CD4-positive, alpha-beta T cell treated with Interleukin-2 at 100 ng/mL for 4 hours (primary cell): ENCODE measurements at places on chromosomes 13 and 19.

GRCh38 chr13:40306817-40307216, 359.6 kb downstream of the FOXO1 start:
- no peak for DNase-seq

DNA sequence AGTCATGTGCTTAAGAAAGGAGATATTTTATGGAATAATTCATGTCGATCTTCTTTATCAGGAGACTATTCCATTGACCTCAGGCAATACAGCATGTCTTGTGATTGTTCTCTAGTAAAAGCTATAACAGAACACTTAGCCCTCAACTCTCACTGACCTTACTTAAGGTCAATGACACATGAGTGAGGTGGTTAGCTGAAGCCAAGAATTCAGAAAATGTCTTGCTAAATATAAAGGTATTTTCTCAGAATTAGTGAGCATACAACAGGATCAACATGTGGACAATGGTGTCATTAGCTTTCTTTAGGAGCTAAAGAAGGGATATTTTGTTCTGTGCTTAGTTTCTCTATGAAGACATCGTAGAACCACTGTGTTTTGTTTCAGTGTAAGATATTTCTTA, 1730.4 kb upstream of the SLC10A2 start:
- DNase-seq, result no peak

DNA sequence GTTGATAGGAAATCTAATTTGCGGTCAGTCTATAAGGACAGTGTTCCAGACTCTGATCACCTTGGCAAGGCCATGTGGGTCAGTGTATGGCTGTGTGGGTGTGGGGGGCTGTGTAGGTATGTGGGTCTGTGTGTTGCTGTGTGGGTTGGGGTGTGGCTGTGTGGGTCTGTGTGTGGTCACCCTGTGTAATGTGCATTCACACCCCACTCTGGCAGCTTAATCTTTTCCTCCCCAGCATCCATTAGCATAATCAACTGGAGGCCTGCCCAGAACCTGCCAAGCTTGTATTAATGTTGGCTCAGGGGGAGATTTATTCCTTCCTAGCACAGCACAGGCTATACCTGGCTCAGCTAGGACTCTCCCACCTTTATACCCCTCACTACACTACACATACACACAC, 203.2 kb downstream of the TUBA3C start:
- DNase-seq, result no peak

DNA sequence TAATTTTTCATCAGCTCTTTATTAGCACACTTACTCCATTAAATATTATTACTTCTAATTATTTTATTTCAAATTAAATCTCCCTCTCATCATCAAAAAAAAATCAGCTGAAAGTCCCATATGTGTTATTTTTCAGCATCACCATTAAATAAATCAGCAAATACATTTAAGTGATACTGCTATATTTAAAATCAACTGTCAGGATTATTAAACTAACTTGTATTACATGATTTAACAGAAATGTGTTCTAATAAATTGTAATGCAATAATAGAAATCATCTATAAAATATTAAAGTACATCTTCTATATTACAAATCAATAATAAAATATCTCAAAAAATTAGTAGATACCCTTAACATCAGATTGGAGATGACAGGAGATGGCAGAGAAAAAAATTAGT, 538.6 kb upstream of the MIR17HG start:
- no peak for DNase-seq

- DNase-seq, result no peak
Observed at GRCh38 chr19:19421299-19421696, 15.8 kb downstream of the GATAD2A start.

DNA sequence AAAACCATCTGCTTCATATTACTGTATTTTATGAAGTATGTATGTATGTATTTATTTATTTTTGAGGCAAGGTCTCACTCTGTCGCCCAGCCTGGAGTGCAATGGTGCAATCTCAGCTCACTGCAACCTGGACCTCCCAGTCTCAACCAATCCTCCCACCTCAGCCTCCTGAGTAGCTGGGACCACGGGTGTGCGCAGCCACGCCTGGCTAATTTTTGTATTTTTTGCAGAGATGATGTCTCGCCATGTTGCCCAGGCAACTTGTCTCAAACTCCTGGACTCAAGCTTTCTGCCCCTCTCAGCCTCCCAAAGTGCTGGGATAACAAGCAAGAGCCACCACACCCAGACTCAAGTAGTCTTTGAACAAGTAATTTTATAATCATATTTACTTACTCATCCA, 5.5 kb downstream of the KATNAL1 start:
- DNase-seq, result no peak

GRCh38 chr13:47934371-47934770, 66.7 kb downstream of the SUCLA2 start:
- DNase-seq, result no peak
